ENCODE measurements at places on chromosomes 11 and 22. TPM values are rescaled to one million over a fixed set of nuclear protein-coding genes. Genes with fewer than 3 reads are reported as not detected.

- no peak overlapping the region for H3K4me3 ChIP-seq
- no peak for DNase-seq
- H3K4me1 ChIP-seq: no peaks in the 10 kb centered on the region
- H3K36me3 ChIP-seq: no peaks in the 10 kb centered on the region
These were observed 216.2 kb downstream of the DSCAML1 start for GRCh38 chr11:117580866-117581265.

GRCh38 chr11:8335683-8336082 is 72.0 kb upstream of the LMO1 start:
- H3K27me3 ChIP-seq: peaks cover 6% of the 10 kb centered on the region
- no peaks in the 10 kb centered on the region for H3K36me3 ChIP-seq
- DNase-seq: no peak
- H3K27ac ChIP-seq: no peak overlapping the region
- no peaks in the 10 kb centered on the region for H3K4me1 ChIP-seq
- no peak overlapping the region for H3K4me3 ChIP-seq

Gene FIBIN
- 27.8 TPM for total RNA-seq

- no peak overlapping the region for H3K4me3 ChIP-seq
- no peak overlapping the region for H3K27ac ChIP-seq
- H3K36me3 ChIP-seq: no peaks in the 10 kb centered on the region
These were observed 65.1 kb upstream of the LDLRAD3 start for GRCh38 chr11:35878741-35879140.

GRCh38 chr11:123484448-123484847 is 54.4 kb downstream of the GRAMD1B start:
- H3K27me3 ChIP-seq: no peaks in the 10 kb centered on the region
- H3K4me3 ChIP-seq: no peak overlapping the region
- H3K27ac ChIP-seq: no peak overlapping the region
- H3K4me1 ChIP-seq: no peaks in the 10 kb centered on the region

DNA sequence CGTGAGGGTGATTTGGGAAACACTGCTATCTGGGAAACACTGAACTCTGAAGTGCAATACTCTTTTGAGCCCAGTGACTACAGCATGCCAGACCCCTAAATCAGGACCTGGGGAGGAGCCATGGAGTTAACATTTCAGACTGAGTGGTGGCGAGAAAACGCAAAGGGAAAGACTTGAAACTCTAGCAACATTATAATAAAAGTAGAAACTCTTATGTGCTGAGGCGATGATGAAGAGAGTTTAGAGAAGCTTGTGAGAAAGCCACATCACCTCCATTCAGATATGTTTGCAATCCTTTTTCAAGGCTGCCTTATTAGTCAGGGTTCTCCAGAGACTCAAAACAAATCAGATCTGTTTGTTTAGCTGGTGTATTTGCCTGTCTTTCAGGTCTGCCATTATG is 1.9 kb downstream of the FEN1 start:
- peaks cover 23% of the 10 kb centered on the region for H3K36me3 ChIP-seq
- no peak for DNase-seq
- H3K27ac ChIP-seq: no peak overlapping the region
- peaks cover 28% of the 10 kb centered on the region for H3K4me1 ChIP-seq
- H3K4me3 ChIP-seq: no peak overlapping the region

DNA sequence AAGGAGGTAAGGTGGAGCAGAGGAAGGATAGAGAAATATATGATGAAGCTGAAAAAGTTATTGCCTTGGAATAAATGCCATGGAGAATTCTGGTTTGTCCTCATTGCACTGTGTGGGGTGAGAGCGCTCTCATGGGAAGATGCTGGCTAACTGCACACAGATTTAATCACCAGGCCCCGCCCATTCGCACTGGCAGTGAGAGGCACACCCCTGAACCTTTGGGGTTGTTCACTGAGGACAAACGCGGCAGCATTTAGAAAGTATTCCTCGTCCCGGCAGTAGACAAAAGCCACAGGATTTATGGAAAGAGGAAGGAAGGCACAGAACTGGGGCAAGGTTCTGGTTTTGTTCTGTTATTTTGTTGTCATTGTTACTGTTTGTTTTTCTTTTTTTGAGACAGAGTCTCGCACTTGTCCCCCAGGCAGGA is 70.2 kb downstream of the MED15 start:
- DNase-seq: peak; percentile 78
- no peak overlapping the region for H3K4me3 ChIP-seq
- peaks cover 94% of the 10 kb centered on the region for H3K36me3 ChIP-seq
- no peaks in the 10 kb centered on the region for H3K27me3 ChIP-seq

- H3K4me1 ChIP-seq: peaks cover 16% of the 10 kb centered on the region
- H3K27ac ChIP-seq: no peak overlapping the region
- DNase-seq: no peak
- H3K4me3 ChIP-seq: no peak overlapping the region
These were observed 96.9 kb upstream of the ANO1 start for GRCh38 chr11:69981119-69981784.

Gene KREMEN1
- 23.5 TPM for total RNA-seq

- H3K4me1 ChIP-seq: peaks cover 18% of the 10 kb centered on the region
- no peaks in the 10 kb centered on the region for H3K36me3 ChIP-seq
- no peak overlapping the region for H3K4me3 ChIP-seq
These were observed 195.7 kb downstream of the ADAMTS15 start for GRCh38 chr11:130644187-130644586.

Gene SLC43A3
- total RNA-seq: 102 TPM
